Urinary bladder (tissue), 4 donors: ENCODE measurements at places on chromosomes 13 and 19.

DNA sequence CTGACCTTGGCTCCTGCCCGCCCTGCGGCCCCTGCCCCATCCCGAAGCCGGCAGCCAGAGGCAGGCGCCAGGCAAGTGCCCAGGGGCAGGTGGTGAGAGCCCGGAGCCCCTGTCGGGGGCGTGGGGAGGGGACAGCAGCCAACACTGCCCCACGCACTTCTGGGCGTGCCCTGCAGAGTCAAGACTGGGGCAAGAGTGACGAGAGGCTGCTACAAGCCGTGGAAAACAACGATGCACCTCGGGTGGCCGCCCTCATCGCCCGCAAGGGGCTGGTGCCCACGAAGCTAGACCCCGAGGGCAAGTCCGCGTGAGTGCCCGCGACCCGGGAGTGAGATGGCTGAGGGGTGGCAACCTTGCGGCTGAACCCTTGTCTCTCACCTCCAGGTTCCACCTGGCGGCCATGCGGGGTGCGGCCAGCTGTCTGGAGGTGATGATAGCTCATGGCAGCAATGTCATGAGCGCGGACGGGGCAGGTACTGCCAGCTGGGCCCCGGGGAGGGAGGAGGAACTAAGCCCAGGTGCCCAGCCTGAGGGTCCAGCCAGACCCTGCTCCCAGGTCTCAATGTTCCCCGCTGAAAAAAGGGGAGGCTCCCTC, 17.3 kb downstream of the ANKRD24 start:
- DNase-seq = no peak

DNA sequence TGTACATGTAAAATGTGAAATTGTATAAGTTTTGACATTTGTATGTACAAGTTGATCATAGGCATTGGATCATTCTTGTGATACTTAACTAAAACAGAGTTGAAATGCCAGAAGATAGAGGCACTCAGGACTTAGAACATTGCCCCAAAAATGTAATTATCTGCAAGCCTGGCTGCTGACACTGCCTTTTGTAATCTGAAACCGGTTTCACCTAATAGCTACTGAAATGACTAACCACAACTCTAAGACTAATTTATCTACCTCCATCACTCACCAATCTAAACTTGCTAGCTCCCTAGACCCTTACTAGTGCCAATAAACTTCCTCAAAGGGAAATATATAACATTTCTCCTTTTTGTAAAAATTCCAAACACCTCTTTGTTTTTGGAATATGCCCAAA, 2596.2 kb downstream of the PCDH9 start:
- no peak for DNase-seq

GRCh38 chr19:18804643-18805042, 13.5 kb upstream of the COMP start:
- no peak for DNase-seq

- DNase-seq = no peak
Measured at GRCh38 chr13:29573190-29573589, 22.3 kb downstream of the SLC7A1 start.

DNA sequence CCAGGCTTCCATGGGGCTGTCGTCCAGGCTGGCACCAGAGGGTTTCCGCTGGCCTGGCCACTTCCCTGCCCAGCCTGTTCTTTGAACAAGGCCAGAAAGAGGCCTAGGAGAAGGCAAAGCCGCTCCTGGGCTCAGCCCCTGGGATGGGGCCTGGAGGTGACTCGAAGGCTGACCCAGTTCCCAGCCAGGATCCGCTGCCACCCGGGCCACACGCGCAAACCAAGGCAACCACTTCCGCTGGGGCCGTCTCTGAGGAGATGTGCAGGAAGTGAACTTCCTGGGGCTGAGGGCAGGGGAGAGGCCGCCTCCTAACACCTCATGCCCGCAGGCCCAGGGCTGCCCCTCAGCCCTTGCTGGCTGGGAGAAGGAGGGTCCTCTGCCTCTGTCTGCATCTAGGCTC, 15.2 kb downstream of the PLEKHF1 start:
- no peak for DNase-seq

DNA sequence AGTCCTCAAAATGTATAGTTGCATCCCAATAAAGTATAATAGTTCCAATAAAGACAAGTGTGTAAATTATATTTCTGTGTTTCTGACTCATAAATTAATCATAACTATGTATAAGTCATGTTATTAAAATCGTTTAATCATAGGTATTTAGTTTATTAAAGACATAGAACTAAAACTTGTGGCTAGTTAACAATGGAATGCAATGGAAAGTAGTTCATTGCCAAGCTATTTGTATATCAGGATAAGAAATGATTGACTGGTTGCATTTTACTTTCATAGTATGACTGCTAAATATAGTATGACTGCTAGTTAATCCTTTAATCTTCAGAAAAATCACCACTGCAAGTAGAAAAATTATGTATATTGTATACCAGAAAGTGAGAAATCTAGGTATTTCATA, 16.9 kb downstream of the COG3 start:
- DNase-seq = no peak

DNA sequence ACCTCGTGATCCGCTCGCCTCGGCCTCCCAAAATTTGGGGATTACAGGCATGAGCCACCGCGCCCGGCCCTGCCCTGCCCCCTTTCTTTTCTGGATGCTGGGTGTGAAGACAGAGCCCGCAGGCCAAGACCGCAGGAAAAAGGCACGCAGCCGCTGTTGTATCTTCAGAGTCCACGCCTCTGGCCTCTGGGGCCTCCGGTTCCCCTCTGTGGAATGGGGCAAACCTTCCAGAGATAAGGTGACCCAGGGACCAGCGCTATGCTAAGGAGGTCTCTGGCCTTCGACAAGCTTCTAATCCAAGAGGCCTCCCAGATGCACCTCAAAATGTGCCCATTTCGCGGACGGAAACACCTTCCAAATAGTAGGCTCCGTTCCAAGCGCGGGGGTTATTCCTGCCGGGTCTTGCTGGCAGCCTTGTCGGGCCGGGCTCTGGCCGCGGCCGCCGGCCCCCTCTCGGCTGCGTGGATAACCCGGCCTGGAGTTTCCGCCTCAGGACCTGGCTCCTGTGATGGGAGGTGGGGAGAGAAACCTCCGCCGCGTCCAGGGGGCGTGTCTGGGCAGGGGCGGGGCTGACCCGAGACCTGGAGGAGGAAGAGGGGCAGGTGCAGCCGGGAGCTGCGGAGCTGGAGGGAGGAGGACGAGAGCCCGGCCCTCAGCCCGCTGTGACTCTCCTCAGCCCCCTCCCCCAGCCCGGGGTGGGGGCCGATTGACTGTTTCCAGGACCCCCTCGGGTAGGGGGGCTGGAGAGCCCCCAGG, 13.1 kb downstream of the TJP3 start:
- DNase-seq = peak; percentile 69

GRCh38 chr13:97369261-97369893, 64.6 kb upstream of the RAP2A start:
- DNase-seq = no peak

DNA sequence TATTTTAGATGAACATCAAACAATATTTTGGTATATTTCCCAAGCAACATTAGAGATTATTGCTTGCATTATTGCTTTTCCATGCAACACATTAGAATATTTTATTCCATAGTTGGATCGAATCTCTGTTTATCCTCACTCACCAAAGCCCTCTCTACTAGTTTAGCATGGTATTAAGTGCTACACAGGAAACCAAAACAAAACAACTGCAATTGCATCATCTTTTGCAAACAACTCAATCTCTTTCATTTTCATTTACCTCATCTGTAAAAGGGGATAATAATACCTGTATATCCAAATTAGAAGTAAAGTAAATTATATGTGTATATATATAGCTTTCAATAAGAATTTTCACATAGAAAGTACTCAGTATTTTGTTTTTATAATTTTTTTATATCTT, 147.8 kb upstream of the PCDH9 start:
- no peak for DNase-seq

DNA sequence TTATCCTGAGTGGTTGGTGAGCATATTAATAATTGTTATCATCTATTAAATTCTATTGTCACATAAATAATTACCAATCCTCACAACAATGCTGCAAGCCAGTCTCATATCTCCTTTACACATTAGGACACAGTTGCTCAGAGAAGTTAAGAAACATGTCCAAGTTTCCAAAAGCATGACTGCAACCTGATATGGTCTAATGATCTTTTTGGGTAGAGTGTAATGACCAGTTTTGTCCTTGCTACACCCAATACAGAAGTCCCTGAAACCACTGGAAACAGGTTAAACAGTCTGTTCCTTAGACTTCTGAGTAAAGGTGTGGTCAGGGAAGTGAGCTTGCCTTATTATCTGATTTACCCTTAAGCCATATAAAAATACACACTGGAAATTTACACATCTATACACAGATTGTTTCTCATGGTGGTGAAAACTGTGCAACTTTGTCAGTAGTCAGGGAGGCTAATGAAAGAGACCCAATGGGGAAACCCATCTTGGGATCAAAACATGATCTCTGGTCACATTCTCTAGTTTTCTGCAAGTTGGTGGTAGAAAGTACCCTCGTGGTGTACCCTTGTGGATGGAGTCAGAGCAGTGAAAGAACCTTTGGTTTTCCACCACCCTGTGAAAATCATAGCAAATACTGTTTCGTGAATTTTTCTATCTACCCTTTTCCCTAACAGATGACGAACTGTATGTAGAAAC, 146.0 kb upstream of the KLF12 start:
- DNase-seq = no peak

- DNase-seq = no peak
Measured at GRCh38 chr13:32471187-32471922, 43.4 kb upstream of the N4BP2L1 start.
